ENCODE measurements at places on chromosomes 1 and 21. TPM values are rescaled to one million over a fixed set of nuclear protein-coding genes. Genes with fewer than 3 reads are reported as not detected.
A peak's percentile ranks its signal among the peaks of the same experiment; 100 is the strongest.

GPR61 gene
- total RNA-seq = not detected

TMPRSS3 gene
- total RNA-seq = 15.4 TPM

- peaks cover 2% of the 10 kb centered on the region for H3K27me3 ChIP-seq
- H3K27ac ChIP-seq = no peak overlapping the region
- no peak for DNase-seq
These were observed 69.2 kb downstream of the KLHDC7A start for GRCh38 chr1:18549906-18550305.

- no peak overlapping the region for H3K27ac ChIP-seq
- DNase-seq = peak; percentile 94
- no peak overlapping the region for H3K4me3 ChIP-seq
- H3K27me3 ChIP-seq = no peaks in the 10 kb centered on the region
- H3K36me3 ChIP-seq = no peaks in the 10 kb centered on the region
These were observed 144.1 kb downstream of the TNR start for GRCh38 chr1:175599212-175599705.

- H3K36me3 ChIP-seq = peaks cover 40% of the 10 kb centered on the region
- DNase-seq = no peak
- no peak overlapping the region for H3K4me3 ChIP-seq
- H3K27me3 ChIP-seq = no peaks in the 10 kb centered on the region
- no peak overlapping the region for H3K27ac ChIP-seq
- no peaks in the 10 kb centered on the region for H3K4me1 ChIP-seq
These were observed 38.0 kb upstream of the ANGPTL7 start for GRCh38 chr1:11151114-11151513.

DNA sequence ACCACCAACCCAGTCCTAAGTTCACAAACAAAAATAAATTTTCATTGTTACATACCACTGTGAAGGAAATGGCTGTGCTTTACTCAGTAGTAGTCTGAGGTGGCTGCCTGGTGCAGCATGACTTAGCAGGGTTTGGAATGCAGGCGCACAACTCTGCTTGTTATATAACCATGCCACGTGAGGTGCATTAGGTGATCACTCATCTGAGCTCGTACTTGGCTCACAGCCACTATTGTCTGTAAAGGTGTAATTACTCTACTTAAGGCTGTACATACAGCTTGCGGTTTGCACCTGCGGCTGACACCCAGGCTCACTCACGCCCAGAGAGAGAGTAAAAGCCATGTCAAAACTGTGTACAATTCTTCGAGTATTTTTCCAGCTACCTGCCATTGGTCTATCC is 599.4 kb downstream of the LTN1 start:
- no peaks in the 10 kb centered on the region for H3K4me1 ChIP-seq
- no peak overlapping the region for H3K4me3 ChIP-seq
- DNase-seq = peak; percentile 73
- H3K27me3 ChIP-seq = no peaks in the 10 kb centered on the region
- H3K27ac ChIP-seq = no peak overlapping the region

DNA sequence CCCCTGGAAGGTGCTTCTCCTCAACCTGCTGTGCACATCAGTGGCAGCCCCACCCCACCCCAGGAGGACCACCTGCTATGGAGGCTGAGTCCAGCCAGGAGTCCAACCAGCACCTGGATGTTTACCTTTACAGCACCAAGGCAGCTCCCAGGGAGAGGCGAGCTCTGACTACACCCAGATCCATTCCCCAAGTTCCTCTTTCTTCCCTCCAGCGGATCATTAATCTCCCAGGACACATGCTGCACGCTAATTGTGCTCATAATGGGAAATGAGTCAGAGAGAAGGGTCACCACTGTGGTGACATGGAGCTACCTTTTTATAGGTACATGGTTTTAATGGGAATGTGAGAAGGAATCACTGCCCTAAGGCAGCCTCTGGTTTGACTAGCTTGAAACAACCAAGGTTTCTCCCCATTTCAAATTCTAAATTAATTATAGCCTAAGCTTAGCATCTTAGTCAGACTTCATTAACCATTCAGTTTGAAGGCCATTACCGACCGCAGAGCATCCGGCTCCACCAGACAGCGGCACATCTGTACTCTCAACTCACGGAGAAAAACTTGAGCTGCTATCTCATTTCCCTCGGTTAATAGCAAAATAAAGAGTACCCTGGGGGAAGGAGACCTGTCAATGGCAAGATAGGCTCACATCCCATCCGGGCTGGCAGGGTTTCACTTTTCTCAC is 173.1 kb upstream of the GALNT2 start:
- H3K27me3 ChIP-seq = peaks cover 11% of the 10 kb centered on the region
- no peak overlapping the region for H3K27ac ChIP-seq
- H3K36me3 ChIP-seq = no peaks in the 10 kb centered on the region
- DNase-seq = no peak

- H3K4me3 ChIP-seq = no peak overlapping the region
- H3K36me3 ChIP-seq = no peaks in the 10 kb centered on the region
- peaks cover 6% of the 10 kb centered on the region for H3K4me1 ChIP-seq
- no peaks in the 10 kb centered on the region for H3K27me3 ChIP-seq
- no peak overlapping the region for H3K27ac ChIP-seq
- no peak for DNase-seq
These were observed 690 bp downstream of the EPS8L3 start for GRCh38 chr1:109762821-109763645.

NASP gene
- total RNA-seq = 51.6 TPM

- H3K27ac ChIP-seq = no peak overlapping the region
- H3K36me3 ChIP-seq = no peaks in the 10 kb centered on the region
- no peaks in the 10 kb centered on the region for H3K27me3 ChIP-seq
- no peak overlapping the region for H3K4me3 ChIP-seq
- DNase-seq = no peak
These were observed 233.3 kb downstream of the SDCCAG8 start for GRCh38 chr1:243489158-243489527.
